Activated naive CD4-positive, alpha-beta T cell (primary cell): ENCODE measurements at places on chromosomes 11 and 22.

DNA sequence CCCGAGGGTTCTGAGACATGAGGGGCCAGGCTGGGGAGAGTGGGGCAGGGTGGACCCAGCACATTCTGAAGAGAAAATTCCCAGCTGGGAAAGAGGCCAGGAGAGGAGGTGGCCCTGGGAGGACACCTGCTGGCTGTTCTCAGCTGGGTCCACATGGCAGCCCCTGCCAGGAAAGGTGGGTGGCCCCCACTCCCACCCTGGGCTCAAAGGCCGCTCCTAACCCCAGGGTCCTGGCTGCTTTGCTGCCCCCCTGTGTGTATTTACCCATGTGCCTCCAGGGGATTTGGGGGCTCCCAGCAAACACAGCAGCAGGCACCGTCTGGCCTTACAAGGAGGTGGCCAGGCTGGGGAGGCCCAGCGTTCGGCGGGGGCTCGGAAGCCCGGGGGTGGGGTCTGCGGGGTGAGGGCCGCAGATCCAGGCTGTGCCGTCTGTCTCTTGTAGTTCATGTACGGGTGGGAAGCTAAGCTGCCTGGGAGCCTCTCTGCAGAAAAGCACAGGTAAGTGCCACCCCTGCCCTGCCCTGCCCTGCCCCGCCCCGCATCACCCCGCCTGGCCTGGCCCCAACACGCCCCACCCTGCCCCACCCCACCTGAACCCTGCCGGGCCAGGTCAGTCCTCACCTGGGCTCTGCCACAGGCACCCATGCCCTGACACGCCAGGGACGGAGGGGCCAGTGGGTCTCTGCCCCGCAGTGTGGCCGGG, 10.6 kb downstream of the MUC5B start:
- DNase-seq: no peak

DNA sequence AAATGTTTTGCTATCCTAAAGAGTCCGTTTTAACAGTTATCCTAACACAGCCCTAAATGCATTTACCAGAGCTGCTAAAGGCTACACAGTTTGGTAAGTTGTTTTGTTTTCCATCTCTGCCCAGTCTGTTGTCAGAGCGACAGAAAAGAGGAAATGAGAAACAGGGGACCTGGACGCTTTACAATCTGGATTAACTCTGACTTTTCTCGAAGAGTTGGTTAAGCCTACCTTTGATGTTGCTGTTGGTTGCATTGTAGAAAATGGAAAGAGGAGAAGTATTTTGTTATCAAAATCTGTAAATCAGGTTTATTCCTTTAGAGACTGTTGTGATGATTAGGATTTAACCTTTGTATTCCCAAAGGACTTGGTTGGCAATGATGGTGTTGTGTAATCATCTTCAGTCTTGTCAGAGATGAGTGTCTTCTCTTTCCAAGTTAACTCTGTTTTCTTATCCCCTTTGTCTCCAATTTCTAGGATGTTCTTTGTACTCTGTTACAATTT, 481 bp downstream of the ANGPTL5 start:
- no peak for DNase-seq

GRCh38 chr22:18990355-18991137, 54.5 kb upstream of the PRODH start:
- DNase-seq: no peak

DNA sequence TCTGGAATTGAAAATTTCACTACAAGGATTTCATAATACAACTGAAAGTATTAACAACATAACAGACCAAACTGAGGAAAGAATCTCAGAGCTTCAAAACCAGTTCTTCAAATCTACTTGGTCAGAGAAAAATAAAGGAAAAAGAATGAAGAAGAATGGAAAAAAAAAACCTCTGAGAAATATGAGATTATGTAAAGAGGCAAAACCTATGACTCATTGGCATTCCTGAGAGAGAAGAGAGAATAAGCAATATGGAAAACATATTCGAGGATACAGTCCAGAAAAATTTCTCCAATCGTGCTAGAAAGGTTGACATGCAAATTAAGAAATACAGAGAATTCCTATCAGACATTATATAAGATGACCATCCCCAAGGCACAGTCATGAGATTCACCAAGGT, 23.4 kb upstream of the GPR83 start:
- DNase-seq: no peak

DNA sequence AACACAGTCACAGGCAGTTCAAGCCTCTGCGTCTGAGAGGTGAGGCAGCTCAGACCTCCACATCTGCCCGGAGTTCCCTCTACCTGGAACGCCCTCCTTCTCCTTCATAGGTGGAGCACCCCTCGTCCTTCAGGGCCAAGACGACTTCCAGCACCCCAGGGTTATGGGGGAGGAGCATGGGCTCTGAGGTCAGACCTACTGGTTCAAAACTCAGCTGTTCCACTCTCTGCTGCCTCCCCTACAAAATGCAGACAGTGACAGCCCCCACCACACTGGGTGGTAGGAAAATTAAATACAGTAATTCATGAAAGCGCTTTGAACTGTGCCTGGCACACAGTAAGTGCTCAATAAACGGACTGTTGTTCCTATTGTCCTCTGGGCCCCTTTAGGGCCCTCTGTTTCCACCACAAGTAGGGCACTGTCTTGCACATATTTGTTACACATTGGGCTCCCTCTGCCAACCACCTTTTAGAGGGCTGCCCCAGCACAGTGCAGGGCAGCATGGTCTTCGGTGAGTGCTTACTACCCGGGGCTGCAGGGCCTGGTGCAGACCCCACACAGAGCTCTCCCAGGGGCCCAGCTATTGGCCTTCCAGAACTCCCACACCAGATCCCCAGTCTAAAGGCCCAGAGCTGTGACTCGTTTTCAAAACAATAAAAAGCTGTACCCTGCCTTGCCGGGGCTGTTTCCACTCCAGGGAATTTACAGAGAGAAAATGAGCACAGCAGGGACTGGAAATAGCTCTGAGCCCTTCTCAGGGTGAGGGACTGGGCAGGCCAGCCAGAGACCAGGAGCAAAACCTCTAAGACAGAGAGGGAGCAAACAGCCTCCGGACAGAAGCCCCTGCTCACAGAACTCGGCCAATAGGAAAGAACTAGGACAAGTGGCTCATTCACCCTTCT, 2.5 kb downstream of the TMEM184B start:
- DNase-seq: no peak

DNA sequence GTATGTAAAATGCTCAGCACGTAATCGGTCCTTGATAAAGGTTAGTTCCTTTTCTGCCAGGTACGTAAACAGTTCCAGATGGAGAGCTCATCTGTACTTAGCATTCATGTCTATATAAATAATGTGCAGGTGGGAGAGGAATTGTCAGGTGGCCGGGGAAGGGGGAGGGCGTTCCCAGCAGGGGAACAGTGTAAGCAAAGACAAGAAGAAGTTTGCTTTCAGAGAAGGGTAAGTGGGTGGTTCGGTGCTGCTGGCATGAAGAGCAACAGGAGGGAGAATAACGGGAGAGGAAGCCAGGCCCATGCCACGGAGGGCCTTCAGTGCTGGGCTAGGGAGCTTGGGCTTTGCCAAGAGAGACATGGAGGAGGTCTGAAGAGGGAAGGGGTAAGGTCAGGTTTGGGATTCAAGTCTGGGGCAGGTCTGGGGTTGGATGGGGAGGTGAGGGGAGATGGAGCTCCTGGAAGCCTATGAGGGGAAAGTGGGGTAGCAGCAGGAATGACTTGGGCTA, 11.4 kb upstream of the WNT11 start:
- DNase-seq: no peak

DNA sequence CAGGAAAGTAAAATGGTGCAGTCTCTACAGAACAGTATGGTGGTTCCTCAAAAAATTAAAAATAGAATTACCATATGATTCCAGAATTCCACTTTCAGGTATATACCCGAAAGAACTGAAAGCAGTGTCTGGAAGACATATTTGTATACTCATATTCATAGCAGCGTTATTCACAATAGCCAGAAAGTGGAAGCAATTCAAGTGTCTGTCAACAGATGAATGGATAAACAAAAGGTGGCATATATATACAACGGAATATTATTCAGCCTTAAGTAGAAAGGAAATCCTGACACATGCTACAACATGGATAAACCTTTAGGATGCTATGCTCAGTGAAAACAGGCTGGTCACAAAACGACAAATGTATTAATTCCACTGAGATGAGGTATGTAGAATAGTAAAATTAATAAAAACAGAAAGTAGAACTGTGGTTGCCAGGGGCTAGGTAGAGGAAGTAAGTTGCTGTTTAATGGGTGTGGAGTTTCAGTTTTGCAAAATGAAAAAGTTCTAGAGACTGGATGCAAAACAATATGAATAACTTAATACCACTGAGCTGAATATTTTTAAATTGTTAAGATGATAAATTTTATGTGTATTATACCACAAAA, 14.5 kb downstream of the SAA1 start:
- DNase-seq: no peak

DNA sequence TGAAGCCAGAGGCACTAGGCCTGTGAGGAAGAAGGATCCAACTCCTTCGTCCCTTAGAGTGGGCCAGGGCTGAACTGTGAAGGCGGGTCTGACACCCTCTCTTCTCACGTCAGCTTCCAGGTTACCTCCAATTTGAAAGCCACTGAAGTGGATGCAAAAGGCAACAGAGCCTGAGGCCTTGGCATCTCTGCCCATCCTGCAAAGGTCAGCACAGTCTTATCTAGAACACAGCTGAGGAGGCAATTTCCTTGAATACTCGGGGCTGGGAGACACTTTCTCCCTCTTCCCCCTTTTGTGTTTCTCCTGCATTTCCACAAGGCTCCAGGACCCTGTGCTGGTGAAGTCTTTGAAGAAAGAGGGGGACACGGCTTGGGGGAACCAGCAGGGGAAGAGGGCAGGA, 91.6 kb upstream of the PAX6 start:
- no peak for DNase-seq

DNA sequence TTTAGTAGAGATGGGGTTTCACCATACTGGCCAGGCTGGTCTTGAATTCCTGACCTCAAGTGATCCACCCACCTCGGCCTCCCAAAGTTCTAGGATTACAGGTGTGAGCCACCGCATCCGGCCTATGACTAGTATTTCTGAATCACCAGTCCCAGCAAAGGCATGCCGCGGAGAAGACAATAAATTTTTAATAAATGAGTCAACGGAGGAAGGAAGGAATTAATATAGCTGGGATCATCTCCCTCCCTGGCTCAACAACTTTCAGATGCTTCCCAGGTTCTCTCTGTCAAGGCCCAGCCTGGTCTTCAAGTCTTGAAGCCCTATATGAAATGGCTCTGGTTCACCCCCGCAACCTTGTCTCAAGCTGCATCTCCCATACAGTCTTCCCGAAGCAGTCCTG, 45.7 kb downstream of the CYTH4 start:
- no peak for DNase-seq

- no peak for DNase-seq
Observed at GRCh38 chr11:120713296-120713695, 201.7 kb downstream of the GRIK4 start.

DNA sequence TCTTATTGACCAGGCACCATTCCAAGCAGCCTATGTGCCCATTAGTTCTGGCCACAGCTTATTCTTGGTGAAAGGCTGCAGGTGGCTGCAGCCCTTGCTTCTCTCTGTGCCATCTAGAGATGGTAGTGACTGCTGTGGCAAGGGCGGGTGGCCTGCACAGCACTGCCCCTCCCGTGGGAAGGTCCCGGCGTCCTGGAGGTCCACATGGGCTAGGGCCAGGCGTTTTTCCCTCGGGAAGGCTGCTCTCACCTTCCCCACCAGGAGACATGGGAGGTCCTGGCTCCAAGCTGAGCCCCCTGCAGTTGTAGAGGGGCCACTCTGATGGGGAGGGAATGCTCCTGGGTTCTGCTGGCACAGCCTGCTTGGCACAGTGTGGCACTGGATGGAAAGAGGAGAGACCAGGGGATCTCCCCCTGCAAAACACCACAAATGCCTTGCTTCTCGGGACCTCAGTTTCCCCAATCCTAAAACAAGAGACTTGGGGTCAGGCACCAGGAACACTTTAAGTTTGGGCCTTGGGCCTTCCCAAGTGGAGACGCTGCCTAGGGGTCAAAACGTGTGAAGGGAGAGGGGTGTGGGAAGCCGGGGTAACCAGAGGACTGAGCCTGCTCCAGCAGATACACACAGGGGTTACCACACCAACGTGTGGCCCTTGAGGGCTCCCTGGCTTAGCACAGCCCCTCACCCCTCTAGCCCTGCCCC, 10.0 kb upstream of the TBC1D22A start:
- no peak for DNase-seq

DNA sequence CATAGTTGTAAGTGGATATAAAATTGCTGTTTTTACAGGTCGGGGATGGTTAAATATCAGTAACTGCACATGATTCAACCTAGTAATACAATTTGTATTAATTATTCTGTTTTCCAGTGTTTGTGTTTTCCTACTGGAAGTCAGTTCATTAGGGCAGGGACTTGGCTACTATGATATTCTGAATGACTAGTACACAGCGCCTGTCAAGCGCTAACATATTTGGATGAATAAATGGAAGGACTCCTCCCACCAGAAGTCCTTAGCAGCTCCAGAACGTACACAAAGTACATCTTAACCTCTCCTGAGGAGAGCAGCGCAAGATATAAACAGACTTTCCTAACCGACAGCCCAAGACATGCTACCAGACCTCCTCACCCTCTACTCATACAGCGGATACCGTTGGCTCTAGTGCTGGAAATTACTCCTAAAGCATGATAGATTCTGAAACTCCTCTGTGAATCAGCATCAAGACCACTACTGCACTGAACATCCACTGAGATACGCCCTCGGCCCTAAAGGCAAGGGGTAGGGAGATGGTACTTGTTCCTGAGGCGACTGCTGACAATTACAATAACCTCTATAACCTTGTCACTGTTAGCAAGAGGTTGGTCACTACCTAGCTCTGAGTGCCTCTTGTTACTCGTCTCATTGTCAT, 79.1 kb downstream of the RDX start:
- no peak for DNase-seq

- no peak for DNase-seq
Observed at GRCh38 chr11:133776671-133777367, 68.5 kb downstream of the SPATA19 start.

GRCh38 chr11:64227405-64227956, 1.4 kb downstream of the NUDT22 start:
- no peak for DNase-seq

DNA sequence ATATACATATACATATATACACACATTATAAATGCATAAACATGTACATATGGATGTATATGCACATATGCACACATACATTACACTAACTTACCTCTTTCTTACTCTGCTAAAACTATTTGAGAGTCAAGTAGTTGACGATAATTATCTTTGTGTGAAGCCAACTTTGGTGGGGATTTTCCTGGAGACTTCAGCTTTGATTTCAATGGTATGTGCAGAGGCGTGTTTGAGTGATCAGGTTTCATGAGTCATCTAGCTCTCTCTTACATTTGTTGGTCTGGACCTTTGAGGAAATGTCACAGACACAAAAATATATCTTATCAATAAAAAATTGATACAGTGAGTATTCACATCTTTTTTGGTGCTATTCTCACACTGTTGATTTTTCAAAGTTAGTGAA, 769.1 kb upstream of the LUZP2 start:
- DNase-seq: no peak

GRCh38 chr11:76783896-76784813, 999 bp downstream of the TSKU start:
- DNase-seq: no peak

DNA sequence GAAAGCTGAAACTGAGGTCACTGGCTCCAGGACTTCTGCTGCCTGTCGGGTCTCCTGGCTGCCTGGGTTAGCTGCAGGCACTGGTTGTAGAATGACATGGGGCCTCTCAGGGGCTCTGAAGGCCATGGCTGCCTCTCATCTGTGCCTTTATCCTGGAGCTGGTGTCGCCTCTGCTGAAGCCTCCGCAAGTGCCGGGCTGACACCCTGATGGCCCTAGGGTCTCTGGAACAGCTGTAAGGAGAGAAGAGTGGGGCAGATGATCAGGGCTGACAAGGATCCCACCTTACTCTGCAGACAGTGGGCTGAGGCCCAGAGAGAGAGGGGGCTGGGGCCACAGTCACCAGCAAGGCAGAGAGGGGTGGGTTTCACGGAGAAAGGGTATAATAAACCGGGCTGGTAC, 4.6 kb downstream of the PLA2G3 start:
- DNase-seq: no peak

- no peak for DNase-seq
Observed at GRCh38 chr11:79676396-79676795, 235.6 kb upstream of the TENM4 start.
